ENCODE measurements at places on chromosomes 1 and 21.
A peak's percentile ranks its signal among the peaks of the same experiment; 100 is the strongest.

GRCh38 chr1:186648613-186649012 is 31.6 kb downstream of the PTGS2 start:
- DNase-seq, result no peak

GRCh38 chr1:218537122-218537913 is 192.2 kb downstream of the TGFB2 start:
- DNase-seq, result no peak

DNA sequence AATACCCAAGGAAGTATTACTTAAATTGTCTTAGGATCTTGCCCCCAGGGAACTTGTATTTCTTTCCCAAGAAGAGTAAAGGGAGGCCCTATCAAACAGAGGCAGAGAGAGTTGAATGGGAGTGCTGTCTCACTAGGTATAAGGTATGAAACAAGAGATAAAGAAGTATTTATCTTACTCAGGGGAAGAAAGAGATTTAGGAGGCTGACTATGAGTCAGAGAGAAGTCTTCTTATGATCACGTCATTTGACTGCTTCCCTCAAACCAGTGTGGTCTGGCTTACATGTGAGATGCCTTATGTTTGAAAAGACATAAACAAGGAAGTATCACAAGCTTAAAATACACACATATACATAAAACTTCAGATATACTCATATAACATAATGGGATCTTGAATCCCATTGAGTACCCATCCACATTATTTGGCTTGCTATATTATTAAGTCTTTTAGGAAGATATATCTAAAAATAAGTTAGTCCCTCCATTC is 29.6 kb downstream of the DUSP10 start:
- DNase-seq, result no peak

DNA sequence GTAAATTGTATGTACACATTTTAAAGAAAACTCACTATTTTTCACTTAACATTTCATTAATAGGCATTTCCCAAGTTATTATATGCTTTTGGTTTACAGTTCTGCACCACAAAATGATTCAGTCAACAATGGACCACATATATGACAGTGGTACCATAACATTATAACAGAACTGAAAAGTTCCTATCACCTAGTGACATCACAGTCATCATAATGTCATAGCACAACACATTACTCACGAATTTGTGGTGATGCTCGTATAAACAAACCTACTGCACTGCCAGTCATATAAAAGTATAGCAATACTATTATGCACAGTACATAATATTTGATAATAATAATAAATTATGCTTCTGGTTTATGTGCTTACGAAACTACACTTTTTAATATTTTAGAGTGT is 30.9 kb downstream of the DNAI4 start:
- no peak for DNase-seq

- peak; percentile 74 for DNase-seq
Measured at GRCh38 chr21:26844258-26845065, 747 bp downstream of the ADAMTS1 start.

DNA sequence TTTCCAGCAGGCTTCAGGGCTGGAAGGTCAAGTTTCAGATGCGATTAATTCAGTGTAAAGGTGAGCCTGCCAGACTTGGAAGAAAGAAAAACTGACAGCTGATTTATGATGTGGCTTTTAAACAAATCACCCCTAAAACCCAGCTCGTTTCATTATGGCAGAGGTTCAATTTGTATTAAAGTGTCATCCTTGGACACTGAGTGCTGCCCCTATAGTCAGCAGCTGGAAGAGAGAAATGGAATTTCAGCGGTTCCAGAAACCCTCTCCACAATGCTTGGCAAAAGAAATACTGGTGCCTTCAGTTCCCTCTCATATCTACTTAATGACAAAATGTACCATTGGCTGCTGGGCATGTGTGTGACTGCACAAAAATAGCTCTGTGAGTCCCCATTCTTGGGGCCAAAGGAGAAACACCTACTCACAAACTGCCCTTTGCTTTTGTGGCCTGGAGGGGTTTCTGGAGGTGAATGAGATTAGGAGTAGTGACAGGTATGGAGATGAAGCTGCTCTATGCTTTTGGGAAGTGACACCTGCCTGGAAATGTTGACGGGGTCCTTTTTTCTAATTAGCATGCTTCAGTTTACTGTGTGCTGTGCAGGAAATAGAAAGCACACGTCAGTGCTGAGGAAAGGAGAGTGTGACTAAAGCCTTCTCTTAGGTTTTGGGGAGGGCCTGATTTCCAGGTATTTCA is 95.1 kb upstream of the TSPAN2 start:
- DNase-seq, result no peak

DNA sequence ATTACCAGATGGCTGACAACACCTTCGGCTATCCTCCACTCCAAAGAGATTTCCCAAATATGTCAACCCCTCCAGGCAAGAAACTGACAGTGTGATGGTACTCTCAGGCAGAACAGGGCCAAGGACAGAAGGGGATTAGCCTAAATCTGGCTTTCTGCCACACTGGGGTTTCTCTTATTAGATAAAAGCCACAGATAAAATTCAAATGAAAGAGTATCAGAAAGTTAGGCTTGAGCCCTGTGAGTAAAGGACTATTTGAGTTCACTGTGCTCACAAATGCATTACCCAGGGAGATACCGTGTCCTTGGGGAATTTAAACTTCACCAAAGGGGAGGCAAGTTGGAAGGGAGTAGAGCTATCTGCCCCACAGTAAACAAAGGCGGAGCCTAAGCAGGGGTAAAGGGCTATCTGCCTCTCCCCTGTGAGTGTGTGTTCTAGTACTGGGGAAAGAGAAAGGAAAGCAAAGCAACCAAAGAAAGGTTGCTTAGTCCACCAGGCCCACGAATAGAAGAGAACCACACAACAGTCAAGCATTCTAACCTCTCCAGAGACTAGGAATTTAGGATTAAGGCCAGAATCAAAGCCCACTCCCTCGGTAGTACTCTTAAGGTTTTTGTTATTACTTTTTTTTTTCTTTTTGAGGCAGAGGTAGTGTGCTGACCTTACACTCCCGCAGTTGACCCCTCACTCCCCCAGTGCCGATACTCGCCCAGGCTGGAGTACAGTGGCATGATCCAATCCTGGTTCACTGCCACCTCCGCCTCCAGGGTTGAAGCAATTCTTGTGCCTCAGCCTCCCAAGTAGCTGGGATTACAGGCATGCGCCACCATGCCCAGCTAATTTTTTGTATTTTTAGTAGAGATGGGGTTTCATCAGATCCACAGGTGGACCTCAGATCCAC is 12.7 kb downstream of the TPM3 start:
- DNase-seq, result no peak

- no peak for DNase-seq
Measured at GRCh38 chr1:116574581-116575291, 3.9 kb upstream of the CD58 start.

- DNase-seq, result no peak
Measured at GRCh38 chr1:239655023-239655422, 268.7 kb downstream of the CHRM3 start.

DNA sequence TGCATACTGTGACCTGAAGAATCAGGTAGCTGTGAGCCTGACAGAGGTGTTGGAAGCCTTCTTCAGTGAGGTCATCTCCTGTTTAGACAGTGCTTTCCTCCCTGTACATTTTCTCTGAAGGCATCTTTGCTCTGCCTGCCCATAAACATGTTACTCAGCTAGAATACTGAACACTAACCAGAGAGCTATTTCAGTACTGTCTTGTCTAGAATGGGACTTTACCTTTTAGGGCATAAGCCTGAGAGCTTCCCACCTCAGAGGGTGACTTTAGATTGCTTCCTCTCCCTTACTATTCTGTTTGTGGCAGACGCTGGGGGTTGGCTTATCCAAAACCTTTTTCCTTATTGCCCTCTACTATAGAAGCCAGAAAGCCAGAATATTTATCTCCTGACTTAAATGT is 23.3 kb upstream of the ZNF326 start:
- no peak for DNase-seq

DNA sequence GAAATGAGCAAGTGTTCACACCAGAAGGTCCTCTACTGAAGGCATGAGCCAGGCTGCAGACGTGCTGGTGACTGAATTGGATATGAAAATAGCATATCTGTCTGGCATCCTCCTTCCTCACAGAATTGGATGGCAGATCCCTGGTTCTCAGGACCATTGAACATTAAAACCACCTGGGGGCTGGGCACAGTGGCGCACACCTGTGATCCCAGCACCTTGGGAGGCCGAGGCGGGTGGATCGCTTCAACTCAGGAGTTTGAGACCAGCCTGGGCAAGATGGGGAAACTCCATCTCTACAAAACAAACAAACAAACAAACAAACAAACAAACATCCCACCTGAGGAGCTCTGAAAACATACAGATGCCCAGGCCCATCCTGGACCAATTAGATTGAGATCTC is 23.4 kb downstream of the TEX35 start:
- DNase-seq, result no peak

- DNase-seq, result no peak
Measured at GRCh38 chr21:21690068-21690665, 692.0 kb downstream of the NCAM2 start.

- DNase-seq, result no peak
Measured at GRCh38 chr1:39283858-39284257, 79.4 kb downstream of the MACF1 start.

DNA sequence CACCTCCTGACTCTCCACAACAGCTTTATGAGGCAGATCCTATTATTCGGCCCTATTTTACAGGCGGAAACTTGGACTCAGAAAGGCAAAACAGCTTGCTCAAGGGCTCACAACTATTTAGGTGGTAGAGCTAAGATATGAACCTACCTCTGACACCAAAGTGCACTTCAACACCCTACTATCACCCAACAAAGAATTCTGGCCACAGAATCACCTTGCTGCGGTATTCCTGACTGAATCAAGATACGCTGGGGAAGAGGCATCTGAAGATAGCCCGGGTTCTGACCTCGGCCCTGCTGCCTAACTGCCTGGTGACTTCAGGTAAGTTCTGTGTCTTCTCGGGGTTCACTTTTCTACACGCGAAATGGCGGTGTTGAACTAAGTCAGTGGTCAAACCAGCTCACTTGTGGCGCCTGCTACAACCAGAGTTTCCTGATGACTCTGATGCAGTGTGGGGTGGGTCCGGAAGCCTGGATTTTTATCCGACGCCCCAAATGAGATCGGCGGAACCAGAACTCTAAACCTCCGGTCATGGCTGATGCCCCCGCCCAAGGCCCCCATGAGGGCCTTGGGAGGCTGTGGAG is 608 bp downstream of the PEF1 start:
- DNase-seq, result no peak

DNA sequence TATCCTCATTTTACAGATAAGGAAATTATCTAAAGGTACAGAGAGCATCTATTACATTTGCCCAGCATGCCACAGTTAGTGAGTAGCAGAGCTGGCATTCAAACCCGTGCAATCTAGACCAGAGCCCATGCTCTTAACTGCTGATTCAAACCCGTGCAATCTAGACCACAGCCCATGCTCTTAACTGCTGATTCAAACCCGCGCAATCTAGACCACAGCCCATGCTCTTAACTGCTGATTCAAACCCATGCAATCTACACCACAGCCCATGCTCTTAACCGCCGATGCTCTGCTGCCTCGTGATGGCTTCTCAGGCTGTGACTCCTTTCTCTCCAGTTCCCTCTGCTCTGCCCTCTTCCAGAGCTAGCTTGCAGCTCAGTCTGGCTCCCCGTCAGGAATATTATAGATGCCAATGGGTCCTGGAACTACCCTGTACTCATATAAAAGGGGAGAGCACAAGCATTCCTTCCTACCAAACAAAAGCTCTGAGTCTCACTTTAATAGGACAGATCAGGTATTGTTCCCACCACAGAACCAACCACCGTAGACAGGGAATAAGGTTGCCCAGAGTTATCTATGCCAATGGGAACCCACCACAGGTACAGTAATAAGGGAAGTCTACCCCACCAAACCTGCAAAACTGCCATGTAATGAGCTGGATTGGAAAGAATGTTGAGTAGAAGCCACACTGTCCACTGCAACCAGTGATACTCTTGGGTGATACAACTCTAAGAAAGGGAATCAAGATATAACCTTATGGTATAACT is 78.4 kb downstream of the SMYD3 start:
- DNase-seq, result no peak

GRCh38 chr1:63915121-63915520 is 141.3 kb downstream of the ROR1 start:
- DNase-seq, result no peak

GRCh38 chr21:16709866-16710550 is 802.8 kb upstream of the CXADR start:
- no peak for DNase-seq

DNA sequence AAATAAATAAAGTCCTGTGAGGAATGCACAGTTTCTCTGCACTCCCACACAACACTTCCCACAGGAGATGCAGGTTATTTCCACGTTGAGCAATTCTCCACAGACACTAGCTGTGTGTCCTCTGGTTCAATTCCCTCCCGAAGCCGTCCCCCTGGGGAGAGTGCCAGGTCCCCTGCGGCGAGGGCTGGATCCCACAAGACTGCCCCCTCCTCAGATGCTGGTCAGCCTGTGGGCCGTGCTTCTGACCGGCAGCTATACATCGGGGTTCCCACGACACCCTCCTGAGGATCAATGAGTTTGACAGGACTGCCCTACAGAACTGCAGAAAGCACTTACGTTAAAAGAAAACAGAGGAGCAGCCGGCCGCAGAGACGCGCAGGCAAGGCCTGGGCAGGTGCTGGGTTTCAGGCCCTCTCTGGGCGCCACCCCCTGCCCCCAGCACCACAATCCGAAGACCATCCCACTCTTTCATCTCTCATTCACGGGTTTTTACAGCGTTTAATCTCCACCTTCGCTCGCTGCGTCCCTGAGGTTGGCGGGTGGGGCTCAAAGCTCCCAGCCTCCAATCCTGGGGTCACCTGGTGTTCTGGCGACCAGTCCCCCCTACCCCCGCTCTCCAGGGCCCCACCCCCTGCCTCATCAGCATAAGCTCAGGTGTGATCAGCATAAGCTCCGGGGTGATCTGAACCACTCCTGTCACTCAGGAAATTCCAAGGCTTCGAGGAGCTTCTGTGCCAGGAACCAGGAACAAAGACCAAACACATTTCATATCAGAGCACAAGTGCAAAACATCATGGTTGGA is 9.3 kb downstream of the SLC35E2B start:
- no peak for DNase-seq

- DNase-seq, result no peak
Measured at GRCh38 chr1:183019860-183020259, 3.4 kb upstream of the LAMC1 start.

DNA sequence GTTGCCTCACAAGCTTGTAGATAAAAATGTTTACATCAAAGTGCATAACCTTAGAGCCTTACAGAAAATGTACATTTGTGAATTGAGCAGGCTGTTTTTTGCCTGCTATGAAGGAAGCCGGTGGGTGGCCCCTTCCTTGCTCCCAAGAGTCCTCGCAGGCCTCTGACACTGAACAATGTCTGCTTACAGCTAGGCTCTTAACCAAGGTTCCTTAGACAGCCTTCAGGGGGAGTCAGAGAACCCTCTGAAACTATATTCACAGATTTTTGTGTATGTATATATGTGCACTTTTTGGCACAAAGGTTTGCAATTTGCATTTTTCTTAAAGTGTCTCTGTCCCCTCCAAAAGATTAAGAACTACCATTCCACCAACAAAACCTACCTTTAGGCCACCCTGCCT is 282.6 kb downstream of the BARHL2 start:
- no peak for DNase-seq

GRCh38 chr1:212752252-212752933 is 39.2 kb downstream of the NSL1 start:
- DNase-seq, result no peak

GRCh38 chr1:3014050-3014440 is 7.2 kb upstream of the ACTRT2 start:
- no peak for DNase-seq
